Left renal pelvis (tissue), 4 donors: ENCODE measurements at places on chromosomes 5 and 9. TPM values are rescaled to one million over a fixed set of nuclear protein-coding genes. Genes with fewer than 3 reads are reported as not detected.
A peak's percentile ranks its signal among the peaks of the same experiment; 100 is the strongest.

The PPP3R2 gene
- polyA plus RNA-seq: 0.05 TPM

The SOHLH1 gene
- polyA plus RNA-seq: not detected

The ZDHHC11 gene
- 11.0 TPM for polyA plus RNA-seq

The PCDHGB3 gene
- 2.3 TPM for polyA plus RNA-seq

The PWWP2A gene
- polyA plus RNA-seq: 33.0 TPM

The SLC34A1 gene
- polyA plus RNA-seq: 83.6 TPM

DNA sequence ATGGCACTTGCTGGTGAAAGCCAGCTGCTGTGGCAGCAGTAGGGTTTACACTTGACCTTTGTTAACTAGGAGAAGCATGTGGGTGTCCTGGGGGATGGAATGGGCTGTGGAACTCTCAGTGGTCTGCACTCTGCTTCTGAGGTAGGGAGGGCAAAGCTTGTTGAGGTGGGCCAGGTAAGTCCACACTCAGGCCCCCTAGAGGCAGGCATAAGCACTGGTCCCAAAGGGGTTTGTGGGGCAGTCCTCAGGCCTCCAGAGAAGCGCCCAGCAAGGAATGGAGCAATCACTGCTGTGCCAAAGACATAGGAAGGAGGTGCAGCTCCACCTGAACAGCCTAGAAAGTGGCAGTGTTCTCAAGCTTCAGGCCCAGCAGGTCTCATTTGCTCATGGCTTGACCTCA lies 34.7 kb downstream of the INSL4 start:
- no peak for DNase-seq

- DNase-seq: no peak
Measured at GRCh38 chr5:53100606-53101005, 9.0 kb downstream of the MOCS2 start.

- no peak for DNase-seq
Measured at GRCh38 chr9:137242269-137243203, 1.4 kb downstream of the TUBB4B start.

GRCh38 chr9:14031810-14032209 lies 282.1 kb downstream of the NFIB start:
- DNase-seq: no peak

- DNase-seq: no peak
Measured at GRCh38 chr5:77599679-77600078, 38.8 kb downstream of the OTP start.

DNA sequence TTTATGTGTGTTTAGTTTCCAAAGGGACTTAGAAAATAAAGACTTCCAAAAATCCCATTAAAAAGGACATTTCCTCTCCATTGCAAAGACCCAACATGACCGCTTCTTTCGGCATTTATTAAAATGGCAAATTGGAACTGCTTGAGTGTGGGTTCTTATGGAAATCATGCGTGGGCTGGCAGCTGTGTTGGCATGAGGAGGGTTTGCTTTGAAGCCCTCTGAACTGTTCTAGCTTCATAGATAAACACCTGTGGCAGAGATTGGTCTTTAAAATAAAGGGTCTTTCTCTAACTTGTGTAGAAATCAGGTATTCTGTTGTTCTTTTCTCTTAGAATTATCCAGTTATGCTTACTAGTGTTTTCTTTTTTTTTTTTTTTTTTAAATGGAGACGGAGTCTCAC lies 55.9 kb upstream of the TEX48 start:
- DNase-seq: no peak

GRCh38 chr5:16034319-16035001 lies 145.1 kb downstream of the MARCHF11 start:
- DNase-seq: no peak

DNA sequence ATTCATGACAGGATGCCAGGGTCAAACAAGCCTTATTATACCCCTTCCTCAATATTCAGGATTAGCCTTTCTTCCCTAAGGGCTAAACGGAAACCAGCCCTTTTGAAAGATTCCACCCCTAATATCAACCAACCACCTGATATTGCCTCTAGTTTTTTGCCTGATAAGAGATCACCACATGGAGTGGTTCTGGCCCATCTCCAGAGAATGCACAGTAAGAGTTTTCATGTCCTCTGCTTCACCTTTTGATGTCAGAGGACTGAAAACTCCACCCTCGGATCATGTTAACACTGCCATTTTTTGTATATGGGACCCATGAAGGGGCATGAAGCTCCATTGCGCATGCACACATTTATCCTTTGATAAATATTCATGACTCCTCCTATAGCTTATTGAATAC lies 5.8 kb upstream of the LNPEP start:
- no peak for DNase-seq

- DNase-seq: peak; percentile 39
Measured at GRCh38 chr5:76867827-76868693, 18.2 kb downstream of the S100Z start.

- DNase-seq: no peak
Measured at GRCh38 chr5:135154197-135154596, 120.2 kb upstream of the PITX1 start.
